ENCODE measurements at places on chromosomes 7 and 10. TPM values are rescaled to one million over a fixed set of nuclear protein-coding genes. Genes with fewer than 3 reads are reported as not detected.

Gene PRSS58
- total RNA-seq: not detected

DNA sequence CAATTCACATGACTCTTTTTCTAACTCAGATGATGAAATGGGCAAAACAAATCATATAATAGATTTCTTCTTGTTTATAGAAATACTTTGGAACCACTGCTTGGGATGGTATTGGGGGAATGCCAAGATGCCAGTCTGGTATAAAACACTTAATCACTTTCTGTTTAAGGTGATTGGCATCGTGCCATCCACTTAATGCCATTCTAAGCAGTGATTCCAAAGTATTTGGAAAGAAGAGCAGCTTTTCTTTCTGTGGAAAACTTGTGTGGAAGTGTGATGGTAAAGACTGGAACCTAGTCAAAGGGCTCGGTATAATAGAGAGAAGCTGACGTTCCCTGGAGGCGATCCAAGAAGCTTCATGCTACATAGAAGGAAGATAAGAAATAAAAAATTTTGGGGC, 120.6 kb downstream of the TMEM26 start:
- DNase-seq: no peak

Gene GTF2IRD1
- total RNA-seq: 27.3 TPM

Gene TMEM196
- total RNA-seq: not detected

DNA sequence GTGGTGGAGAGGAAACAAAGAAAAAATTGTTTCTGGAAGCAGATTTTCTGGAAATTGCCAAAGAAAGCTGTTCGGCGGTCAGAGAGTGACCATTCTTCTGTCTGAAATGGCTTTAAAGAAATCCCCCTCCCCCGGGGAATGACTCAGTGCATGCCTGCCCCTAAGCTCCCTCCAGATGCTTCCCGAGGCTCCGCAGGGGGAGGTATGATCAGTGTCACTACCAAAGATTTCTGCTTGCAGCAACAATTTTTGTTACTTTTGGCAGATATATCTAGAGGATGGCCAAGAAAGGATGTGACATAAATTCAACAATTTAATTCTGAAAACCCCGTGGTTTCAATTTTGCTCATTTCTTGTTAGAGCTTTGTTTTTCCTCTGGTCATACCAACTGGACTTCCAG, 163.9 kb downstream of the JCAD start:
- no peak for DNase-seq

Gene HSPA12A
- 10.6 TPM for total RNA-seq

GRCh38 chr10:73404690-73405089, 9.2 kb downstream of the ANXA7 start:
- DNase-seq: no peak

Gene EPO
- total RNA-seq: not detected

Gene GARS1
- total RNA-seq: 493 TPM

Measured in NCI-H460 (cell line).